ENCODE measurements at places on chromosomes 4 and X. TPM values are rescaled to one million over a fixed set of nuclear protein-coding genes. Genes with fewer than 3 reads are reported as not detected.

GRCh38 chrX:97268182-97268680 is 384.5 kb downstream of the RPA4 start:
- no peak for DNase-seq

GRCh38 chr4:102778720-102779119 is 18.0 kb upstream of the MANBA start:
- DNase-seq: peak; percentile 49

DNA sequence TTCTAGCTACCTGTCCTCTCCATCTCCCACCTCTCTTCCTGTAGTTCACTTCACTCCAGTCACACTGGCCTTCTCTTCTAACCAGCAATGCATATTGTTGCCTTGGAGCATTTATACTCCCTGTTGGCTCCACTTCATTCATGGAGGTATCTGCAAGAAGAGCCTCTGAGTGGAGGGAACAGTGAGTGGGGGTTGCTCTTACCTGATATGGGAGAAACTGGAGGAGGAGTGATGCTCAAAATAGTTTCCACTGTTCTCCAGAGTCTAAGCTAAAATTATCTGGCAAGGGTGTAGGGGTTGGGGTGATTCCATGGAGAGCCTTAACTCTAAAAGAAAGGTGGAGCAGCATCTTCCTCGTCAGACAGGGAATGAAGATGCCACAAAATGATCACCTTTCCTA is 28.9 kb upstream of the DDX53 start:
- no peak for DNase-seq

Gene EMCN
- not detected for total RNA-seq

DNA sequence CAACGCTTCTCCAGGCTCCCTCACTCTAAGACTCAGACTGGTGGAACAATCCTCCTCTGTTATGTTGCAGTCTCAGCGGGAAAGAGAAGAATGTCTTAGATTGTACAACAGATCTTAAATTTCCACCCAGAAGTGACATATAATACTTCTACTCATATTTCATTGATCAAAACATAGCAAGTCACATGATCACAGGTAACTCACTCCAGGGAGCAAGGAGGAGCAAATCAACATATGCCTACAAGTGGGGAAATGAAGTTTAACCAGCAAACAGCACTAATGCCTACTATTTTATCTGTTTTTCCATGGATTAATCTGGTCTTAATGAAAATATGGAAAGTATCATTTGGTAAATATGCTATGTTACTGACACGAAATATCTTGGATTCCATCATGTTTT is 819.8 kb downstream of the CCSER1 start:
- no peak for DNase-seq

- peak; percentile 75 for DNase-seq
Observed at GRCh38 chrX:17788439-17788838, 51.1 kb downstream of the SCML1 start.

Gene CPZ
- total RNA-seq: not detected

Gene BEND2
- total RNA-seq: not detected

GRCh38 chrX:12973561-12974304 is 1.2 kb upstream of the TMSB4X start:
- peak; percentile 84 for DNase-seq

Gene MAP7D2
- 0.50 TPM for total RNA-seq

DNA sequence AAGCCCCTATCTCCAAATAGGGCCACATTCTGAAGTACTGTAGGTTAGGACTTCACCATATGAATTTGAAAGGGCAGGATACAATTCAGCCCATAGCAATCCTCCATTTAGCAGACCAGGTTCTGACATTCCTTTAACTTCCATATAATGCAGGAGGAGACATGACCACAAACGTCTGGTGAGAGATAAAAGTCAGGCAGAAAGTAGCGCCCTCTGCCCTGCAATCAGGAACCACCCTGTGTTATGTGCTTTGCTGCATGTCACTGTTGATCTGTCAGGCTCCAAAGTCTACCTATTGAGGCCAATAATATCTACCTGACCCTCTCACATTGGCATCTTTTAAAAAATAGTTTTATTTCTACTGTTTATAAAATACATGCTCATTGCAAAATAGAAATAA is 30.2 kb upstream of the SEPSECS start:
- no peak for DNase-seq

Gene NWD2
- total RNA-seq: not detected

DNA sequence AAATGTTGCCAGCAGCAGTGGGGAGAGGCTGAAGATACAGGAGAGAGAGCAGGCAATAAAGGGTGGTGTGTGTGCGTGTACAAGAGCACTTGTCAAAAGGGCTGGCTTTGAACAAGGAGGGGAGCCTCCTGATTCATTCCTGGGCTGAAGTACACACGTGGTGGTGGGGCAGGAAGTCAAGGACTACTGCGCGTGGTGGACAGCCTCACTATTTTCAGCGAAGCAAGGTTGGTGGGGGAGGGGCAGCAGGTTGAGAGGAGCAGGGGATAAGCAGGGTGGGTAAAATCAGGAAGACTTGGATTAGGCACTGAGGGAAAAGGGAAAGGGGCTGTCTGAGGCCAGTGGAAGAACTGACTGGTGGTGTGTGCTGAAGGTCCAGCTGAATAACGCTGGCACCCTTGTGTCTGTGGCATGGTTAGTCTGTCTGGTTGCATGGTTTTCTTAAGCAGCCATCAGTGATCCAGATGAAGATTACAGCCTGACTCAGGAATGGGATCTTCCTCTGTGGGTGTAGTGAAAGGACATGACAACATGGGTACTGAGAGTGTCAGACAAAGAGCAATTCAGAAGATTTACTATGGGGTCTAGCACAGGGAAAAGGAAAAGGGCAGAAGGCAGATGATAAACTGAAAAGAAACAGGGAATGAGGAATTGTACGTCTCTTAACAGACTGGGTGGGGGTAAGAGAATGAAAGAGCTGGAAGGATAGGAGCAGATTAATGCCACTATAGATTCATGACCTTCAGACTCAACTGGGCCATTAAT is 149.8 kb downstream of the CHM start:
- DNase-seq: no peak

Gene DCAF8L1
- total RNA-seq: not detected

Gene IL3RA
- total RNA-seq: 3.4 TPM

GRCh38 chr4:94244829-94245185 is 37.1 kb downstream of the SMARCAD1 start:
- DNase-seq: no peak

DNA sequence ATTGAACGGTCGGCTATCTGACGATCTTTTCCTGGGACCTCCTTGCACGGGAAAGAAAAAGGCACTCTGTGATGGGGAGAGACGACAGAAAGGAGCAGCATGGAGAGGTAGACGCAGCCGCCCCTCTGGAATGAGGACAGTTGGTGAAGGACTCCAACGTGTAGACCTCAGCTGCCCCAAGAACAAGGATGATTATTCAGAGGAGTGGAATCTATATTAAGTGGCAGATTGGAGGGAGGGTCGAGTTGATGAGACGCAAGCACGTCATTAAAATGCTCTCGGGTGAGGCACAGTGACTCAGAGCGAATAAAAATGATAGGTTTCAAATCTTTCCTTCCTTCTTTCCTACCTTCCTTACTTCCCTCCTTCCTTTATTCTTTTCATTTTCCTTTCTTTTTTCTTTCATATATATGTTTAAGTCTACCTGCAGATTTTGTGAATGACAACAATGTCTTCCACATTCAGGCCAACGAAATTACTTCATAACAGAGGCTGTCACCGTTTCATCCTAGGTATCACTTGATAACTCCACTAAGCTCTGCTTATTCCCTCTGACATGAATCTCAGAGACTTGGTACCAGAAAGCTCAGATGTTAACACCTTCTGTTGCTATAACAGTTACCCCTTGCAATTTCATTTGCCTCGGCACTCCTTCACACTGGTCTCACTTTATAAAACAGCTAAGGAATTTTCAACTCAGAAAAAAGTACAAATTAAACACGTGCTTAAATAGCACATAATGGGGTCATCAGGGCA is 110.0 kb upstream of the PPARGC1A start:
- no peak for DNase-seq

Gene KCTD8
- total RNA-seq: not detected

Gene RS1
- total RNA-seq: not detected

DNA sequence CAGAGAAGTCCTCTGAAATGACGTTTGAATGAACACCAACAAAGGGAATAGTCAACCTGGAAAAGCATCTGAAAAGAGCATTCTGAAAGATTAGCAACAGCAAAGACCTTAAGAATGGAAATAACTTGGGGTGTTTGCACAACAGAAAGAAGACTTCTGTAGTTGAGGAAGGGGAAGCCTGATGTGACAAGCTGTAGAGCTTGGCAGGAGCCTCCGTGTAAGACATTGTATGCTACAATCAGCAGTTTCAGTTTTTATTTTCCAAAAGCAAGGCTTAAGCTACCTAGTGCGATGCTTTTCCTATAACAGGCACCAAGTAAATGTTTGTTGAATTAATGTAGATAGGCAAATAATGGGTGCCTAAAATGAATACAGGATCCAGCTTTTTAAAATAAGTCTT is 484.0 kb downstream of the SPRY1 start:
- DNase-seq: no peak

Gene MAGEA4
- total RNA-seq: not detected

Gene CT45A5
- not detected for total RNA-seq

- no peak for DNase-seq
Observed at GRCh38 chrX:57817302-57817701, 93.0 kb downstream of the ZXDA start.

Gene GPRIN3
- 26.8 TPM for total RNA-seq

DNA sequence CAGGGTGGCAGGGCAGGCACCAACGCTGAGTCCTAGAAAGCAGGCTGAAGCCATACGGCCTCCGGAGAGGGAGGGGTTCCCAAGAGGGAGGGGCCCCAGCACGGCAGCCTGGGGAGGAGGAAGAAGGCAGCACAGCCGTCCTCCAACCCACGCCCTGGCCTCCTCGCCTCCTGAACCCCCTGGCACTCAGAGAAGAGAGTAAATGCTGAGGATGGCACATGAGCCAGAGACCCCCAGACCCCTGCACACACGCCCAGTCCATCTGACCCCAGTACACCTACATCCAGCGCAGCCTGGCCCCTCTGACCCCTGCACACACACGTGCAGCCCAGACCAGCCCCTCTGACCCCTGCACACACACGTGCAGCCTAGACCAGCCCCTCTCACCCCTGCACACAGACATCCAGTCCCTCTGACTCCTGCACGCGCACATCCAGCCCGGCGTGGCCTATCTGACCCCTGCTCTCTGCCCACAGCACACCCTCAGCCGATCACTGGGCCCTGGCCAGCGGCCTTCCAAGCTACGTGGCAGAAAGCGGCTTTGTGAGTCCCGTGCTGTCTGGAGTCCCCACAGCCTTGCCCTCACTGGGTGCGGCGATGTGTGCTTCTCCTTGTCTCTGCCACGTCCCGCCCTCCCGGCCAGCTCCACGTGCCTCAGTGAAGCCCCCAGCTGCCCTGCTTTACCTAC is 18.5 kb downstream of the ATP5ME start:
- DNase-seq: no peak

Gene SLAIN2
- 80.2 TPM for total RNA-seq

GRCh38 chr4:138775489-138775888 is 240.1 kb upstream of the NOCT start:
- no peak for DNase-seq

- DNase-seq: peak; percentile 8
Observed at GRCh38 chrX:150196285-150196684, 166.8 kb upstream of the MAMLD1 start.

Gene EDA2R
- 2.7 TPM for total RNA-seq

Gene ARMCX1
- total RNA-seq: 0.14 TPM

DNA sequence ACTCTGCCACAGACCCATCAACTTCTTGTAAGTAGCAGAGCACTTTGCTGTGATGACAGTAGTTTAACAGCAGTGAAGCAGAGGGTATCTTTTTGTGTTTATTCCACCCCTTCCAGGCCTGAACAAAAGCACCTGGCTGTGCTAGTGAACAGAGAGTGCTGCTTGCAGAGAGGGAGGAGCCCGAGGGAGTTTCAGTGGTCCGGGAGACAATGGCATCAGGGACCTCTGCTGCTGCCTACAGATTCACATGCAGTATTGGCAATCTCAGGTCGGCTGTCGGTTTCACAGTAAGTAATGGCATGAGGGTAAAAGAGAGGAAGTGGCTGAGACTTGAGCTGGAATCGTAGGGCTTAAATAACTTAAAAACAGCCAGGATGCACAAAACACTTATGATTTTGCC is 755.8 kb downstream of the RPA4 start:
- no peak for DNase-seq
